Astrocyte of the spinal cord (primary cell): ENCODE measurements at places on chromosomes 7 and 10.
A peak's percentile ranks its signal among the peaks of the same experiment; 100 is the strongest.

GRCh38 chr10:33052263-33052875 lies 94.3 kb upstream of the ITGB1 start:
- DNase-seq: no peak

- no peak for DNase-seq
These were observed 43.9 kb downstream of the LUC7L2 start for GRCh38 chr7:139403601-139404000.

DNA sequence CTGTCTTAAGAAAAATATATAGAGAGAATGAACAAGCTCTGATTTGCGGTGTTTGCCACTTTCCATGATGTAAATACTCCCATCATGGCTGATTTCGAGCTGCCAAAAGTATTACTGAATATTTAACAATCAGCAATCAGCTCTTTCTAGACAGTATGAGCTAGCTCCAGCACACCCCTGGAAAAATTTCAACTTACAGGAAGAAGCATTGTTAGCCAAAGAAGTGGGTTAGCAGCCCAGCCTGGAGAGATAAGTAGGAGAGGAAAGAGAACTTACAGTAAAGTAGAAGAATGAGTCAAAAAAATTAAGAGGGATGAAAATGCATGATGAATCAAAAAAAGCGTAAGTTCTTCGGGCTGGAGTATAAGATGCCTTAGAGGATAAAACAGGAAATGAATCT lies 60.6 kb upstream of the ANK3 start:
- DNase-seq: no peak

DNA sequence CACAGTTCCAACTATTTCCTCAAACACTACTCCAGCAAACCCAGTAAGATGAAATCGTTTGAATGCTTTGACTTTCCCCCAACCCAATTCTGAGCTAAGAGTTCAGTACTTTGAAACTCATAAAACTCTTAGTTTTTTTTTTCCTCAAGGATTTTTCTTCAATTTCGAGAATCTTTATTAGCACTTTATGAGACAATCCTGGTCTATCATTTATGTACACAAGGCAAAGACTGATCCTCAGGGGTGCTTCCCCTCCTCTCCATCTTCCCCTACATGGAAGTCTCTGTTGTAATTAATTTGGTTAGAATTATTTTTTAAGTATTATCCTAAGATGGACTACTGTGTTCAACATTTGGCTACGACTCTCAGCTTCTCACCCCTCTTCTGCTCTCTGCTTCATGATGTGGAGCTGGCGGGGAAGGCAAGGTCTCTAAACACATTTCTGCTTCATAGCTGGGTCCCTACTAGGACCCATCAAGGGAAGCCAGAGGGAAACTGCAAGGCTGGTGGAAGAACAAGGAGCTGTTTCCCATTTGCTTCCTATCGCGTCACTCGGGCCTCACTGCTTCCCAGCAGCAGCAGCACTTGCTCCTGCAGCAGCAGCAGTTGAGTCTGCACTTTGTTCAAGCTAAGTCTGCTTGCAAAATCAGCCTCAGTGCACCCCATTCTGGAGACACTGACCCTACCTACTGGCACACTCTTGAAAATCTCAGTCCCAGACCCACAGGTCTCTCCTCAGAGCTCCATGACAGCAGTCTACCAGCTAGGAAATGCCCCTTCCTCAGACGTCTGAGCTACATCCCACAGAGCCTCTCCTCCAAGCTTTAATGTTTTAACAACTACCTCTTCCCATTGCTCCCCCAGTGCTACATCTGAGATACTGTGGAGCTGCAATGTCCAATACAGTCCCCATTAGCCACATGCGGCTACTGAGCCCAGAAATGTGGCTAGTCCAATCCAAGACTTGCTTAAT lies 90.0 kb downstream of the CHCHD3 start:
- no peak for DNase-seq

DNA sequence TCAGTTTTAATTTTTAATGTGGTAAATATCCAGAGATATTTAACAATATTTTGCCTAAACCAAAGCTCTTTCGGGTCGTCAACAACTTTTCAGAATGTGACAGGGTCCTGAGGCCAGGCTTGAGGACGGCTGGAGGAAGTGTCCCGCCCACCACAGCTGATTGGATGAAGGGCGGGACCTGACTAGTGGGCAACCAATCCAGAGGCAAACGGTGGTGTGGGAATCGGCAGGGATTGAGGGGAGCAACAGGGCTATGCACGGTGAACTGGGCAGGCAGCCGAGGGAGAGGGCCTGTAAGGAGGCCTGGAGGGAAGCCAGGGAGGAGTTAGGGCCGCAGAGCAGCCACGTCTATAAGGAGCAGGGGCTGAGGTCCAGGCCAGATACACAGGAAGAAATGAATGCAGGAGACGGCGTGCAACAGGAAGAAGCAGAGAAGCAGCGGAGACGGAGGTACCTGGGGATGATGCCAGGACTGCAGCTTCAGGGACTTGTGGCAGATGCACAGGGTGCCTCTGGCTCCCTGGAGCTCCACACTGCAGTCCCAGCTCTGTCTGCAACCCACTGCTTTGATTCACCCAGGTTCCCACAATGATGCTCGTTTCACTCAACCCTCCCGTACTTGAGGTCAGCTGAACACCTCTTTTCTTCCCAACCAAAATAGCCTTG lies 46.1 kb upstream of the ZMIZ1 start:
- peak; percentile 13 for DNase-seq

- DNase-seq: no peak
These were observed 27.2 kb upstream of the GPR22 start for GRCh38 chr7:107442678-107443077.

DNA sequence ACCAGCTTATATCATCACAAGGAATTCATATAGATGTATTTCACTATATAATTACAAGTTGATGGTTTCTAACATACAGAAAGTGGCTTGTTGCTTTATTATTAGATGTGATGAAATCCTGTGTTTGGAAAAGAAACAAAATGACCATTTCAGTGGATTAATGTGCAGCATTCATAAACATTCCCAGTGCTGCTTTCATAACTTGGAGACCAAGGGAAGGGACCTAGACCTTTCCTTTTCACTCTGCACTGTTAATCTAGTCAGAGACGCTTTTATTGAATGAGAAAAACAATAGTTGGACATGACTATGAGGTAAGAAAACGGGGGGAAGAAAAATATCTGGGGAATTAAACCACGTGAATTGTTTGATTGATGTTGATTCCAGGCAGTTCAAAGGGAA lies 160.0 kb downstream of the HDAC9 start:
- DNase-seq: no peak

GRCh38 chr10:6012121-6012905 lies 35.0 kb upstream of the IL15RA start:
- no peak for DNase-seq

GRCh38 chr7:105028004-105028403 lies 14.0 kb downstream of the KMT2E start:
- DNase-seq: no peak

GRCh38 chr10:70744617-70745143 lies 40.5 kb downstream of the TBATA start:
- no peak for DNase-seq

DNA sequence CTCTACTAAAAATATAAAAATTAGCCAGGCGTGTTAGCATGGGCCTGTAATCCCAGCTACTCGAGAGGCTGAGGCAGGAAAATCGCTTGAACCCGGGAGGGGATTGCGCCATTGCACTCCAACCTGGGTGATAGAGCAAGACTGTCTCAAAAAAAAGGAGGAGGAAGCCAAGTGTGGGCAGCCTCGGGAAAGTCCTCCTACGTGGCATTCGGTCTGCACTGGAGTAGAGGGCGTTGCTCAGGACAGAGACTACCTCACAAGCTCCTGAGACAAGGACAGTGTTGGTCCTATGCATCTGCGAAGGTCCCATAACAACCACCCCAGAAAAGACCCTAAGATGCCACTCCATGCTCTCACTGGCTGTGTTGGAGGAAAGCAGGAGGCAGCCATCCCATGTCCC lies 10.0 kb upstream of the SERPINE1 start:
- no peak for DNase-seq

- DNase-seq: no peak
These were observed 216.4 kb downstream of the ELFN1 start for GRCh38 chr7:1886361-1887064.

GRCh38 chr7:100681491-100682227 lies 8.1 kb downstream of the GNB2 start:
- no peak for DNase-seq

GRCh38 chr7:142616842-142617241 lies 132.4 kb upstream of the PRSS1 start:
- DNase-seq: no peak

DNA sequence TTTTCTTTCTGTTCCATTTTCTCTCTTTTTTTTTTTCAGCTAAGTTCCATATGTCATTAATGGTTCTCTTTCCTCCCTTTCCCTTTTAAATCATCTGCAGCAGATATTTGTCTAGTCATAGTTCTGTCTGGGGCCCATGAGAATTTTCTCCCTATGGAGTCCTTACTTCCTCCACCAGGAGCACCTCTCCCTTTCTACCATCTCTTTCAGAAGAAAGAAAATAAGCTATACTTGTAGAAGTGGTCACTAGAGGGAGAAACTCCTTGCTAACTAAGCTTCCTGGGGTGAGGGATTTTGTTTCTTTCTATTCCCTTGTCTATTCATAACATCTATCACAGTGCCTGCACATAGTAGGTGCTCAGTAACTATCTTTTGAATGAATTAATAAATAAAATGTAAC lies 230.2 kb upstream of the HPS1 start:
- DNase-seq: no peak

GRCh38 chr7:142908921-142909890 lies 23.7 kb upstream of the TRPV6 start:
- DNase-seq: no peak

DNA sequence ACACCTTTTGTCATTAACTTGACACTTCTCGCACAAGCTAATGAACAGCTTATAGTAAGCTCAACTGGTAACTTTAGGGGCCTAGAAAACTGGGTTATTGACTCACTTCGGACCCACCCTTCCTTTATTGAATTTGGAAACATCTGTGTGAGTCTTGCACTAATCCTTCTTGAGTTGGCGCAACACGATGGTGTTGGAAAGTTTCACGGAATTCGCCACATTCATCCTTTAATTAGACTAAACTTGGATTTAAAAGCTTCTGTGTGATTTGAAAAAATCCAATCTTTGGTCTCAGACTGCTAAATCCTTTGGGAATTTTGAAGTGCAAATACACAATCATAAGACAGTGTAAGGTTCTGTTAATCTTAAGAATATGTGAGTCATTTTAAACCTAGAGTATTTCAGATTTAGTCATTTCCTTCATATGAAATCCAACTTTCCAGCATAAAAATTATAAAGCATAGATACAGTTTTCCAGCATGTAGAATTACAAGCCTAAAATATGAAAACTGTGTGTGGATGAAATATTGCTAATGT lies 15.1 kb downstream of the FZD8 start:
- DNase-seq: peak; percentile 17

- DNase-seq: no peak
These were observed 3.1 kb upstream of the GDF10 start for GRCh38 chr10:47296941-47297340.

DNA sequence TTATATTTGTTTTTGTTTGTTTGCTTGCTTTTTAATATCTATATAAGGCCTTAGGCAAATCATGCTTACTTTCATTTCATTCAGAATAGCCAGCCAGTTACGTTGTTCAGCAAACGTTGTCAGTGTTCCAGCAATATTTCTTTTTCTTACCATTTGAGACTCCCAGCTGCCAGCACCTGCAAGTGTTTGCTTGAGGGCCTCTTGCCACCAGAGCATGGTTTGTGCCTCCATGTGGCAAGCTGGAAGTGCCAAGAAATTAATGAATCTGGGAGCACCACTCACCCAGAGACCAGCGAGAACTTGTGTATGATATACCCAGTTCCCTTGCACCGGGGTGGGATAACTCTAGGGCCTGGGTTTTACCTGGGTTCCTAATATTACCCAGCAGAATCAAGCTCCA lies 177.1 kb upstream of the CSTF2T start:
- DNase-seq: no peak

DNA sequence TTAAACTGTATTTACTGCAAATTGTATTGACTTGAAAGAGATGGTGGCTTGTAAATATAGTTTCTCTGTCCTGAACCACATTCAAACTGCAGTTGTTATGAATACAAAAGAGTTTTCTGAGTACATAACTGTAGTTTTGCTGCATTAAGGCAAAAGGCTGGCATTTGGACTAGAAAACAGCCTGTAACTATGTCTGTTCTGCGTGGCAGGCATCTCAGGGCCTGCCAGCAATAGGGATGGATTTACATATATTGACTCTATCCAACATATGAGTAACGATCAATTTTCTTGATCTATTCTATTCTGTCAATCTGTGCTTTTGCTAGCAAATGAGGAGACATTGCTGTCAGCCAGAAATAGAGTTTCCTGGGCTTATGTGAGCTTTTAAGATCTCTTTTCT lies 174.6 kb downstream of the TMEM26 start:
- no peak for DNase-seq

DNA sequence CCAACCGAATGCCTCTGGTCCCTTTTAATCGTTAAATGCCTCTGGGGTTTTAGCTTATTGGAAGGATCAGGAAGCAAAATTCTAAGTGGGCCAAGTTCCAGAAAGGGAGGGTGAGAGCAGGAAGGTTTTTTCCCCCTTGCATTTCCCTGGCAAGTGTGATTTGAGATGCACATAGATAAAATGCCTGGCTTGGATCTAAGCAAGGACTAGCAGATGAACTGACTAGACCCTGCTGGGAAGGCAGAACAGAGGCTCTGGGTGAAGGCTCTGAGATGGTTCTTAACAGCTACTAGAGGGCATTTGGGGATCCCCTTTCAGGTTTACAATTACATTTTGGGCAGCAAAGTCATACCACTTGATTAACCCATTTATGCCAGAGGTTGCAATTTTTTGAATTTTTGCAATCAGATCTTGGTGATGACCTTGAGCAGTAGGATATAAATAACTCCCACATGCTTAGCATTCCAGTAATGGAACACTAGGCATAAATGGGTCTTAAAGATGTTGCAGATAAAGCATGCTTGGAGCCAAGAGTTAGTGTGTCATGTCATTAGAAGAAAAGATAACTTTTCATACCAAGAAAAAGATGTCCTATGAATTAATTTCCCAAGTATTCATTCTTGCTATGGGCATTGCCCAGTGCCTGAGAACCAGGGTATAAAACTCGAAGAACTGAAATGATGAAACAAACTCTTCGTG lies 205.9 kb downstream of the SEC23IP start:
- no peak for DNase-seq

GRCh38 chr10:20870834-20871233 lies 26.3 kb downstream of the NEBL start:
- DNase-seq: no peak

DNA sequence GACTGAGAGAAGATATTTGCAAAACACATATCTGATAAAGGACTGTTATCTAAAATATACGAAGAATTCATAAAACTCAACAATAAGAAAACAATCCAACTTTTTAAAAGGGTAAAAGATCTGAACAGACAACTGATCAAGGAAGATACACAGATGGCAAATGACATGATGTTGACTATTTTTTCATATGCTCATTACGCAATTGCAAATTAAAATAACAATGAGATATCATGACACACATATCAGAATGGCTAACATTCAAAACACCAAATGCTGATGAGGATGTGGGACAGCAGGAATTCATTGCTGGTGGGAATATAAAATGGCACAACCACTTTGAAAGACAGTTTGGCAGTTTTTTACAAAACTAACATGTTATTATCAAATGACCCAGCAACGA lies 8.9 kb downstream of the DENND11 start:
- DNase-seq: no peak
